Fibroblast of skin of back (primary cell): ENCODE measurements at places on chromosomes 2 and 18.

GRCh38 chr2:397926-398325, 110.0 kb upstream of the ALKAL2 start:
- DNase-seq = no peak

DNA sequence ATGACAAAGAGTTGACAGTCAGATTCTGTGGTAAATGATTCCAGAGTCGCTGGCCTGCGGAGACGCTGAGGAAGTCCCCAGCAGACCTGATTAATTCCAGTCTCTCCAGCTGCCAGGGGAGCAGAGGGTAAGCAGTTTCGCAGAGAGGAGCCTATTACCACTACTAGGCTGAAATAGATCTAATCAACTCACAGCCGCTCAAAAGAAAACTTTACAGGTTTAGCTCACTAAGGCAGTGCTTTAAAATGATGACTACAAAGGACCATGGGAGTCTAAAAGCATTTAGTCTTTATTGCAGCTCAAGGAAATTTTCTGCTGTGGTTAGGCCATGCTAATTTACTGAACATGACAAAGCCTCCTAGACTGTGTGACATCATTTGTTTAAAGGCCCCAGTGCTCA, 445.6 kb upstream of the POU3F3 start:
- DNase-seq = peak; percentile 31

GRCh38 chr2:71777946-71778345, 324.6 kb downstream of the DYSF start:
- DNase-seq = no peak

GRCh38 chr2:29770846-29771245, 150.5 kb downstream of the ALK start:
- DNase-seq = no peak

DNA sequence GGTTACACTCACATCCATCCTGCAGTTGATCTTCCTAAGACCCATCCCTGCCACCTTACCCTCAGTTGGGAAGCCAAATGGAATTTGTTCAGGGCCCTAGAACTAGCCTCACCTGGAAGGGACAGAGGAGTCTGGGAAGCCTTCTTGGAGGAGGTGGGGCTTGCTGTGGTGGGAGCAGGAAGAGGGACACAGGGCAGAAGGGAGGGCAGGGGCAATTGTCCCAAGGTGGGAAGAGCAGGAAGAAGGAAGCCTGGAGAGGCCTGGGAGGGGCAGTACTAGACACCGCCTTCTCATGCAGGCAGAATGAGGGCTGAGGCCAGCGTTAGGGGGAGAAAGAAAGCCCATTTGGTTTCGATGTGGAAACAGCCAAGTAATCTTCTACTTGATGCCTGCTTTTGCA, 34.1 kb upstream of the ASPRV1 start:
- DNase-seq = no peak
